GM12878 (cell line): ENCODE measurements at places on chromosomes 3 and 15.

GRCh38 chr15:29570948-29571791 is 251.1 kb downstream of the TJP1 start:
- DNase-seq: no peak

DNA sequence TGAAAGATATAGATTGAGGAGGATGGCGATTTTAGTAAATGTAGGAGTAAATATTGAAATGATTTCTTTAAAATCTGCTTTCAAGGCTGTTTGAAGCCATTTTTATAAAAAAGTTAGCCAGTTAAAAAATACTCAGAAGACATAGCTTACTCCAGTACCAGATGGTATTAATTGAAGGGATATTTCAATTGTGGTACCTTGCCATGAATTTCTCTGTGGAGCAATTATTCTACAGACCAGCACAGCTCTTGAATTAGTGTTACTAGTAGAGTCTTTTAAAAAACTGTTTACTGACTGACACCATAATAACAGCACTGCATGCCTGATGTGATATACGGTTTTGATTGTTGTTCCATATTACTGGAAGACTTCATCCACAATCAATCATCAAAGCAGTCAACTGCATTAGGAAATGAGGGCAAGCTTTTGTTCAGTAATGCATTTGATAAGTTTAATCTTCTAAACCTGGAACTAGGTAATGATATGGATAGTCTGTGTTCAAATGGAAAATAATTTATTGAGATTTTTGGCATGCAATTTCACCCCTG is 106.4 kb downstream of the MFSD1 start:
- DNase-seq: no peak

DNA sequence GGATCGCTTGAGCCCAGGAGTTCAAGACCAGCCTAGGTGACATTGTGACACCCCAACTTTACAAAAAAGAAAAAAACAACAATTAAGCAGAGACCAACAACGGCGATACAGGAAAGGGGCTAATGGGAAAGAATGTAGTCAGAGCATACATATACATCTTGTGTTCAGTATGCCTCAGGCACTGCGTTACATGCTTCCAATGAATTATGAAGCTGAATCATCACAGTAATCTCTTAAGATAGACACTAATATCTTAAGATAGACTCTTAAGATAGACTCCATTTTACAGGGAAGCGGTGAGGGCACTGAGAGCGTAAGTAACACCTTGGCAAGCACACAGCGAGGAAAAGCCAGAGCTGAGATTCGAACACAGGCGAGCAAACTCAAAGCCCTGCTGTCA is 6.1 kb upstream of the LDHAL6B start:
- no peak for DNase-seq

- no peak for DNase-seq
Measured at GRCh38 chr15:50183112-50183794, 1.3 kb downstream of the SLC27A2 start.

GRCh38 chr15:85943151-85943550 is 136.5 kb upstream of the AGBL1 start:
- no peak for DNase-seq
